ENCODE measurements at places on chromosomes 13 and 19.
A peak's percentile ranks its signal among the peaks of the same experiment; 100 is the strongest.

GRCh38 chr19:10961073-10961860 is 437 bp downstream of the SMARCA4 start:
- peak; percentile 56 for DNase-seq
- peak overlapping the region; percentile 95 for H3K4me3 ChIP-seq
- no peaks in the 10 kb centered on the region for H3K27me3 ChIP-seq
- H3K36me3 ChIP-seq: 0 out of 2 replicates have a peak, but pooled peaks cover 5% of the 10 kb centered on the region
- H3K4me1 ChIP-seq: peaks cover 24% of the 10 kb centered on the region

DNA sequence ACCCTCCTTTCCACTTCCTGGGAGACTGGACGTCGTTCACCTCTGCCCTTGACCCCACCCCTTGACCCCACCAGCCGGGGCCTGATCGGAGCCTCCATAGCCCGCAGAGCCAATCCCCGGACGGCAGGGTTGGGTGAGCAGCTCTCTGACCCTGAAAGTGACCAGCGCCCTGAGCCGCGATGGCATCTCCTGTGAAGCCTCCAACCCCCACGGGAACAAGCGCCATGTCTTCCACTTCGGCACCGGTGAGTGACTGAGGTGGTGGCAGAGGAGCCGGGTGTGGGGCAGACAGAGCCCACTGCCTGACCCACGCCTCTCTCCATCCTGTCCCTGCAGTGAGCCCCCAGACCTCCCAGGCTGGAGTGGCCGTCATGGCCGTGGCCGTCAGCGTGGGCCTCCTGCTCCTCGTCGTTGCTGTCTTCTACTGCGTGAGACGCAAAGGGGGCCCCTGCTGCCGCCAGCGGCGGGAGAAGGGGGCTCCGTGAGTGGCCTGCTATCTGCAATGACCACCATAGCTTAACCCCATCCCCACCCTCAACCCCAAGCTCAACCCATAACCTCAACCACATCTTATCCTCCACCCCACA is 10.4 kb downstream of the BCAM start:
- H3K4me3 ChIP-seq: no peak overlapping the region
- peaks cover 81% of the 10 kb centered on the region for H3K27me3 ChIP-seq
- peaks cover 18% of the 10 kb centered on the region for H3K36me3 ChIP-seq
- DNase-seq: no peak
- H3K4me1 ChIP-seq: no peaks in the 10 kb centered on the region

DNA sequence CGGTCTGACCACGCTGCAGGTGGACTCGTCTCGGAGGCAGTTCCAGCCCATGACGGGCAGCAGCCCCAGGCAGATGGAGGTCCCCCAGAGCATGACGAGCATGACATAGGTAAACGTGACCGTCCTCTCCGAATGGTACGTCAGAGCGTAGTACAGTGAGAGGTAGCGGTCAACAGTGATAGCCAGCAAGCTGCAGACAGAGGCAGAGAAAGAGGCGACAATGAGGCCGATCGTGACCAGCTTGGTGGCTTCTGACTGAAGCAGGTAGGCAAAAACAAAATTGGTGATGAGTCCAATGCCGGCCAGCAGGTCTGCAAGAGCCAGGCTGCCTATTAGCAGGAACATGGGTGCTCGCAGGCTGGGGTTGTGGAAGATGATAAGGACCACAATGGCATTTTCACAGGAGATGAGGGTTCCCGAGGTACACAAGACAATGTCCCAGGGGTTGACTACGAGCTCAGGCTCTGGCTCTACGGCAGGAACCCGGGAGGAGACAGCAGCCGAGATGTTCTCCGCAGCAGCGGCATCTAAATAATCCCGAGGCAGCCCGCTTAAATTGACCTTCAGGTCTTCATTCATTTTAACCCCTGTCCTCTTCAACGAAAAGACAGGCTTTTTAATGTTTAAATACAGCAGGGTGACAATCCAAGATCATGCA is 1.2 kb downstream of the GPR12 start:
- no peak overlapping the region for H3K27ac ChIP-seq
- H3K27me3 ChIP-seq: peaks cover 59% of the 10 kb centered on the region
- no peaks in the 10 kb centered on the region for H3K36me3 ChIP-seq

DNA sequence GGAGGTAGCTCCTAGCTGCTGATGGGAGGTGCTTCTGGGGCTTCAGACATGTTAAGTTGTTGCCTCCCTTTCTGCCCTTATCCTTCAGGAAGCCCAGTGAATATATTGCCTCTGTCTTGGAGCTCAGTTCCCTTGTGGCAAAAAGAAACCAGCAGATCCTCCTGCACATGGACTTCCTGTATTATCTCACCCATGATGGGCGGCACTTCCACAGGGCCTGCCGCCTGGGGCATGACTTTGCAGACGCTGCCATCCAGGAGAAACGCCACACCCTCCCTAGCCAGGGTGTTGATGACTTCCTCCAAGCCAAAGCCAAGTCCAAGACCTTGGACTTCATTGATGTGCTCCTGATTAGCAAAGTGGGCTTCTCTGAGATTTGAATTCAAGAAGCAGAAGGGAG is 6.0 kb upstream of the CYP4F12 start:
- DNase-seq: no peak
- H3K27me3 ChIP-seq: no peaks in the 10 kb centered on the region
- no peaks in the 10 kb centered on the region for H3K4me1 ChIP-seq
- no peak overlapping the region for H3K27ac ChIP-seq

DNA sequence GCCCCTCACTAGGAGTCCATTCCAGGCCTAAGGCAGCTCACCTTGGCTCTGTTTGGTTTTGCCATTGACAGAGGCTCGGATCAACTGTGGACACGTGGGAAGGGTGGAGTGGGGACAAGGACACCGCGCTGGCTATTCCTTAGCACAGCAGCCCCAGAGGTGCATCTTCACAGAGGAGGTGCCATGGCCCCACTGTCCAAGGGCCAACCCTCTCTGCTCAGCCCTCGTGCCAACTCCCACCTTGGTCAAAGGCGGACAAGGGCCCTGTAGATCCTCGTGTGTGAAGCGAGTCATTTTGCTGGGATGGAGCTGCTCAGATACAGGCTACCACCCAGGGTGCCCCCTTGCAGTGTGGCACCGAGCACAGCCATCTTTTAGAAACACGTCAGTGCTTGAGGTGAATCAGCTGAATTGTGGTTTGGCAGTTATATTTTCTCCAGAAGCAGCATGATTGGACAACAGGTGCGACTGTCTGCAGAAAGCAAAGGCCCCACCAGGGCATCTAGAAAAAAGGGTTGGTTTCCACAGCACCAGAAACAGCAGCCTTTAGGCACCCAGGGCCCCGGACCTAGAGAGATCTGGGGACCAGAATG is 192.1 kb upstream of the GPR12 start:
- no peaks in the 10 kb centered on the region for H3K4me1 ChIP-seq
- no peak for DNase-seq
- no peaks in the 10 kb centered on the region for H3K27me3 ChIP-seq
- H3K36me3 ChIP-seq: no peaks in the 10 kb centered on the region
- no peak overlapping the region for H3K27ac ChIP-seq
- no peak overlapping the region for H3K4me3 ChIP-seq

DNA sequence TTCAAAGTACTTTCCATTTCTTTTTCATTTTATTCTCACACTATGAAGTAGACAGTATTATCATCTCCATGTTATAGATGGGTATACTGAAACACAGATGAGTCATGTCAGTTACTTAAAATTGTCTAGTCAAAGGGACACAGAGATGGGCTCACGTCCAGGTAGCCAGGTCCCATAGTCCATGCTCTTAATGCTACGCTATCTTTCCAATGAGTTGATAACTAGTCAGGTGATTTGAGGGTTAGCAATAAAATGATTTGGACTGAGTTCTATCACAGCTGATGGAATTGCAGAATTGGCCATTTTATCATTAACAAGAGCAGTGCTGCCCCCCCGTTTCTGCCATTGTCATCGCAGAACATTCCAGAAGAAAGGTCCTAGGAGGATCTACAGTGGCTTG is 318.9 kb downstream of the DLEU7 start:
- no peaks in the 10 kb centered on the region for H3K36me3 ChIP-seq
- DNase-seq: no peak
- peaks cover 58% of the 10 kb centered on the region for H3K4me1 ChIP-seq
- no peak overlapping the region for H3K4me3 ChIP-seq
- no peak overlapping the region for H3K27ac ChIP-seq
- no peaks in the 10 kb centered on the region for H3K27me3 ChIP-seq

- H3K27me3 ChIP-seq: peaks cover 73% of the 10 kb centered on the region
- peak; percentile 72 for DNase-seq
- no peak overlapping the region for H3K27ac ChIP-seq
Observed at GRCh38 chr13:112204346-112205327, 137.7 kb downstream of the SOX1 start.

- no peak overlapping the region for H3K4me3 ChIP-seq
- no peaks in the 10 kb centered on the region for H3K36me3 ChIP-seq
- H3K4me1 ChIP-seq: no peaks in the 10 kb centered on the region
- H3K27ac ChIP-seq: no peak overlapping the region
Observed at GRCh38 chr13:74221752-74222151, 87.5 kb upstream of the KLF12 start.

GRCh38 chr13:45381196-45381595 is 37.0 kb downstream of the SLC25A30 start:
- no peak overlapping the region for H3K27ac ChIP-seq
- no peak for DNase-seq
- no peak overlapping the region for H3K4me3 ChIP-seq
- no peaks in the 10 kb centered on the region for H3K27me3 ChIP-seq
- peaks cover 8% of the 10 kb centered on the region for H3K36me3 ChIP-seq
